ENCODE measurements at places on chromosomes 3 and 15.

- no peak for DNase-seq
These were observed 375.8 kb upstream of the ARPP21 start for GRCh38 chr3:35263477-35263876.

- no peak for DNase-seq
These were observed 17.6 kb downstream of the CHDH start for GRCh38 chr3:53828581-53828980.

- DNase-seq, result no peak
These were observed 2.4 kb downstream of the SKOR1 start for GRCh38 chr15:67827562-67828277.

DNA sequence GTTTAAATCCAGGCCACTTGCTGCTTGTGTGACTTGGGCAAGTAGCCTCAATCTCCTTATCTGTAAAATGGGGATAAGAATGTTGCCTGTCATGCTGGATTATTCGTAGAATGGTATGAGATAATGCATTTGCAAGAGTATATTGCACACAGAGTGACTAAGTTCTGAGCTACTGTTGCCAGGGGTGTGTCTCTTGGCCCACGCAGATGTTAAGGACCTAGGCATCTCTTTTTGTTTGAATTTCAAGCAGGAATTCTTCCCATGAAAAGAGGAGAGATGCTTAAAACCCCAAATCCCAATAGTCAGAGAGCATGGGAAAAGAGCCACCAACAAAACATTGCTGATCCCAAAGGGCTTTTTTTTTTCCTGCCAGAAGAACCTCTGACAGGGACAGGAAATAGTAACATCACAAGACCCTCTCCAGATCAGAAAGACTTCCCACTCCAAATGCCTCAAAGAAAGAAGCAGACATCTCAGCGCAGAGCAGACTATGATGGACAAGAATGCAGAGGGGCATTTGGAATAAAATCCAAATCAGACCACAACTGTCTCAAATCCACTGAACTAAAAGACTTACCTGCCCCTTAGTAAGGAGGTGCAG is 90.5 kb downstream of the MRPL46 start:
- DNase-seq, result no peak

DNA sequence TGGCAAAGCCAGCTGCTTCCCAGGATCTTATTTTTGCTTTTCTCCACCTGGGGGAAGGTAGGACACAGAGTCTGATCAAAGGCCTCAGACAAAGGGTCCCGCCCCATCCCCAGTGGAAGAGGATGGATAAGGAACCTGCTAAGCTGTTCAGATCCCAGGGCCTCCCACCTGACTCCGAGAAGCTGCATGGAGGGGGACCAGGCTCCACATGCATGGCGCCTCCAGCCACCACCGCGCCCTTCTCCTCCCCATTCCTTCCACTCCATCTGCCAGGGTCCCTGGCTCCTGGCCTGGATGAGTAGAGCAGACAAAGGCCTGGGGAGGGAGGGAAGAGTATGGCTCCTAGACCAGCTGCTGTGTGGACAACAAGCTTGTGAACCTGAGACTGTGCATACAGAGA is 20.0 kb upstream of the CRABP1 start:
- DNase-seq, result no peak

- DNase-seq, result no peak
These were observed 13.5 kb downstream of the BFSP2 start for GRCh38 chr3:133413161-133414020.

- no peak for DNase-seq
These were observed 92.9 kb upstream of the PRR23E start for GRCh38 chr3:127099982-127100381.

DNA sequence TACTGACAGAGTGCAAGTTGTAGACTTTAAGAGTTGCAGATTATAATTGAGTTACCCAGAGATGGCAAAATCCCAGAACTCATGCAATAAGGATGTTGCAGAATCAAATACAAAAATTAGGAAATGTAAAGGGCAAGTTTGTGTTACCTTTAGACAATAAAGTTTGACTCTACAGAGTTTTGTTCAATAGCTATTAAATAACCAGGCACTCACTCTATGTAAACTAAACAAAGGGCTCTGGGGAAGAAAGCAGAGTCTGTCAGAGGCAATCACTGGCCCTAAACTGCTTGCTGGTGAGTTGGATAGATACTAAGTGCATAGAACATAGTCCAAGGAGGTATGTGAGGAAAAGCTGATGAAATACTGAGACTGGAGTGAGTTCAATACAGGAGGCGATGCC is 40.0 kb upstream of the PLCL2 start:
- no peak for DNase-seq

- DNase-seq, result peak; percentile 25
These were observed 400.9 kb downstream of the SHQ1 start for GRCh38 chr3:72447059-72447946.

DNA sequence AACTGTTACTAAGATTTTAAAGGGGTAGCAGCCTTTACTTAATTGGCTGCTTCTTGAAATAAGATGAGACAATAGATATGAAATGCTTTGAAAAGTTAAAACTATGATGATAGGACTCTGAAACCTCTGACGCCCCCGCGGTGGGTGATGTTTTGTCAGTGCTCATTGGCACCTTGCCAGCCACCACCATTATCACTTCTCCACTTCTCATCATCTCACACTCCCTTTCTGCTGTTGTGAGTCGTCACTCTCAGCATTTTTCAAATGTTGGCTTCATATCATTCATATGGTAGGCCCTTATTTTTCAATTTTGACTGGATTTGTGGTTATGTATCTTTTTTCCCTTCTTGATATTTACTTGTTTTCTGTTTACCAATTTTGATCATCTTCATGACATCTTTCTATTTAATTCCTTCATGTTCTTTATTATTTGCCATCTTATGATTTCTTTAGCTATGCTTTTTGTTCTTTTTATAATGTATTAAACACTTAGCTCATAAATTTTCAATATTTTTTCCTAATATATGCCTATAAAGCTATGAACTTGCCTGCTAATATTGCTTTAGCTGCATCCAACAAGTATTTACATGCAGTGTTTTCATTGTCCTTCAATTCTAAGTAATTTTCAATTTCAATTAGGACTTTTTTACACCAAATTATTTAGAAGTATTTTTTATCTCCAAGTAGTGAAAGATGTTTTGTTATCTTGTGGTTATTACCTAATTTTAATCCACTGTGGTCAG is 30.3 kb upstream of the SKOR1 start:
- no peak for DNase-seq

GRCh38 chr3:63934041-63934866 is 22.1 kb upstream of the SCAANT1 start:
- DNase-seq, result no peak

- no peak for DNase-seq
These were observed 77.7 kb upstream of the LIMD1 start for GRCh38 chr3:45516829-45517228.

DNA sequence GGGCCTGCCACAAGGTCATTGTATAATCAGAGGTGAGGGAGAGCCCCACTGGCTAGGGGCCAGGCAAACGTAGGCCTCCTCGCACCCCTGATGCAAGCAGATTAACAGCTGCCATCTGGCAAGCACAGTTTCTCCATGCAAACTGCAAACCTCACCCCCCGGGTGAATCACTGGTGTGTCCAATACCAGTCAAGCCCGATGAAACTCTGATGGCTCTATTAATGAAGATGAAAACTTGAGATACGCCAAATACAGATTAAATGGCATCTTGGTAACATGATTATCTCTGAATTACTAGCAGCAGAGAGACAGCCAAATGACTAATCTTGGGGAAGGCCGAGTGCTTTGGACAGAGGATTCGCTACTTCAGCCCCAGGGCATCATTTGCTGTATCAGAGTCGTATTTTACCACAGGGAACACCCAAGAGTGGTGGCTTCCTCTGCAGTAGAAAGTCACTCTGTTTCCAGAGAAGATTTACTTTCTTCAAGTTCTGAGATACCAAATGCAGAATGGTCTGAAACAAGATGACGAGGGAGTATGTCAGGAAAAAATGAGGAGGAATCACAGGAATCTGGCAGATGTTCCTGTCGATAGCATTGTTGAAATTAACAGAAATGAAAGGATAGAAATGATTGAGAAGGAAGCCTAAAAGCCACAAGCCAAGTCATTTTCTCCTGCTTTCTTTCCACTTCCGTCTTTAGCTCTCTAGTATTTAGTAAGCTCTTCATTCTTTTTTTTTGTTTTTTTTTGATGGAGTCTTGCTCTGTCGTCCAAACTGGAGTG is 96.2 kb upstream of the NR2F2 start:
- peak; percentile 64 for DNase-seq

GRCh38 chr3:172641291-172641690 is 69.6 kb downstream of the NCEH1 start:
- DNase-seq, result no peak

DNA sequence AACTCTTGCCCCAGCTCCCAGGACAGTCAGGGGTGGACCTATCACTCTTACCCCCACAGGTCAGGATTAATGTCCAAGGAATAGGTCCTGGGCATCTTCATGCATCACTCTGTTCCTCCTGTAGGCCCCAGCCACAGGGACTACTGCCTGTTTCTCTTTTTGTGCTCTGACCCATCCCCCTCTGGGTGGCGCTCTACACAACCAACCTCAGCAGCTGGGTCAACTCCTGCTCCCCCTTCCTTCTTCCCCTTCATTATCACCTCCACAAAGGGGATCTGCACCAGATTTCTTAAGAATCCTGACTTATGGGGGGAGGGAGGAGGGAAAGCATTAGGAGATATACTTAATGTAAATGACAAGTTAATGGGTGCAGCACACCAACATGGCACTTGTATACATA is 12.2 kb upstream of the TRANK1 start:
- DNase-seq, result no peak

DNA sequence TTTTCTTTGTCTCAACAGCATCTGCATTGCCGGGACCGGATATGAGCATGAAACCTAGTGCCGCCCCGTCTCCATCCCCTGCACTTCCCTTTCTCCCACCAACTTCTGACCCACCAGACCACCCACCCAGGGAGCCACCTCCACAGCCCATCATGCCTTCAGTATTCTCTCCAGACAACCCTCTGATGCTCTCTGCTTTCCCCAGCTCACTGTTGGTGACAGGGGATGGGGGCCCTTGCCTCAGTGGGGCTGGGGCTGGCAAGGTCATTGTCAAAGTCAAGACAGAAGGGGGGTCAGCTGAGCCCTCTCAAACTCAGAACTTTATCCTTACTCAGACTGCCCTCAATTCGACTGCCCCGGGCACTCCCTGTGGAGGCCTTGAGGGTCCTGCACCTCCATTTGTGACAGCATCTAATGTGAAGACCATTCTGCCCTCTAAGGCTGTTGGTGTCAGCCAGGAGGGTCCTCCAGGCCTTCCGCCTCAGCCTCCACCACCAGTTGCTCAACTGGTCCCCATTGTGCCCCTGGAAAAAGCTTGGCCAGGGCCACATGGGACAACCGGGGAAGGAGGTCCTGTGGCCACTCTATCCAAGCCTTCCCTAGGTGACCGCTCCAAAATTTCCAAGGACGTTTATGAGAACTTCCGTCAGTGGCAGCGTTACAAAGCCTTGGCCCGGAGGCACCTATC is 5.0 kb downstream of the NUTM1 start:
- no peak for DNase-seq

GRCh38 chr3:102447272-102447671 is 12.5 kb downstream of the ZPLD1 start:
- DNase-seq, result no peak

DNA sequence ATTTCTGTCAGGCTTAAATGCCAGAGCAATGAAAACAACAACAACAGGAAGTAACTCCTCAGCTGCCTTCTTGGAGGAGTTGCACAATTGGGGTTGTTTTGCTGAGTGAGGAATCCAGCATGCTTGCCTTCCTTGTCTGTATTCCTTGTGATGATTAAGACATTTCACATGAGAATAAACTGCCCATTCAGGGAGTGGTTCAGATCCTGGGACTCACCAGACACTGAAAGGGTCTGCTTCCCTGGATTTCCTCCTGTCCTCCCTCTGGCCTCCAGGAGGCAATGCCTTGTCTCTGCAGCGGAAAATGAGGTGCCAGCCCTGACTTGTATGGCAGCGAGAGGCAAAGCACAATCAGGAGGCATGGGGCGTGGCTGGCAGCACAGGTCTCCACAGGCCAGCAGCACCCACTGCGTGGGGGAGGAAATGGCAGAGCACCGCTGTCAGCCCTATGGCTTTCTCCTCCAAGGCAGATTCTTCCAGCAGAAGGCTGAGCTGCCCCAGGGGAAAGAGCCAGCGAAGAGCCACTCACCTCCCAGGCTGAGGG is 41.5 kb downstream of the RBP2 start:
- DNase-seq, result peak; percentile 61

GRCh38 chr15:90463381-90463780 is 66.3 kb upstream of the CRTC3 start:
- peak; percentile 86 for DNase-seq

DNA sequence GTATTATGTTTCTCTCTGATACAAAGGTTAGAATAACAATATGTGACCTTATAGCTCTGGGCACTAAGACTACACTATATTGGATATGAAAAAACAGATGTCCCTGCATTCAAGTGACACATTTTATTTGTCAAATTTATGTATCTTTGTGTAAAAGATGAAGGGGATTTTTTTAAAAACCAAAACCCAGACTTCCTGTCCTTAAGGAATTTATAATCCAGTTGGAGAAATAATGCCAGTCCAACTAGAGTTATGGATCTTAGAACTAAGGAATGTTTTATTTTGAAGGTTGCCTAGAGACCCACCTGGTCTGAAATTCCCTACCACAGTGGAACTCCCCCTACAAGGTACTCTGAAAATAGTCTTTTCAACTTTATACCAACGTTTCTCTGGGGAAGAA is 33.3 kb upstream of the PIK3CB start:
- DNase-seq, result no peak

DNA sequence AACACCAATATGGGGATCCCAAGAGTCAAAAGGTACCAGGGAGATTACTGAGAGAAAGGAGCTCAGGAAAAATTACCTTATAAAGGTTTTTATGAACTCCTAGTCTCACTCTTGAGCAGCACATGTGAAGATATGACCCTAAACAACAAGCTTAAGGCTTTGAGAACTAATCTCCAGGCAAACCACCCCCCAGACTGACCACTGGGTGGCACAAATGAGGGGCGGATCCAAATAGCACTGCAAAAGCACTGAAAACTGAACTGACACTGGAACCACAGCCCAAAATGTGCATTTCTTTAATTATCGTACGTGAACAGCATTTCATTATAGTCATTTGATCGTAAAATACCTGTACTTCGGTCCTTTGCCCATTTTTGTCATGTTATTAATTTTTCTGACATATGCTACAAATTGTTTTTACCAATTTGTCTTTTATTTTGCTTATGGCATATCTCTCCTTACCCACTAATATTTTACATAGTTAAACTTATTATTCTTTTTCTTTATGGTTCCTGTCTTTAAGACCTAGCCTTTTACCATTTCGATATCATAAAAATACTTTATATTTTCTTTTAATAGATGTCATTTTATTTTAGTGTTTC is 31.5 kb upstream of the TFDP2 start:
- no peak for DNase-seq

- no peak for DNase-seq
These were observed 12.4 kb downstream of the PPP4R2 start for GRCh38 chr3:73009008-73009407.

- DNase-seq, result no peak
These were observed 50.8 kb upstream of the PRR23E start for GRCh38 chr3:127141921-127142730.

GRCh38 chr3:144930431-144930830 is 958.8 kb downstream of the DIPK2A start:
- DNase-seq, result no peak

All from GM04503 (cell line).